ENCODE measurements at places on chromosomes 12 and 14.

- no peak for DNase-seq
Observed at GRCh38 chr12:119202544-119202943, 23.8 kb downstream of the HSPB8 start.

GRCh38 chr12:51809193-51809592 is 39.3 kb downstream of the FIGNL2 start:
- no peak for DNase-seq

- no peak for DNase-seq
Observed at GRCh38 chr12:85720308-85721033, 115.7 kb downstream of the RASSF9 start.

GRCh38 chr14:88092529-88092928 is 87.6 kb downstream of the GPR65 start:
- no peak for DNase-seq

DNA sequence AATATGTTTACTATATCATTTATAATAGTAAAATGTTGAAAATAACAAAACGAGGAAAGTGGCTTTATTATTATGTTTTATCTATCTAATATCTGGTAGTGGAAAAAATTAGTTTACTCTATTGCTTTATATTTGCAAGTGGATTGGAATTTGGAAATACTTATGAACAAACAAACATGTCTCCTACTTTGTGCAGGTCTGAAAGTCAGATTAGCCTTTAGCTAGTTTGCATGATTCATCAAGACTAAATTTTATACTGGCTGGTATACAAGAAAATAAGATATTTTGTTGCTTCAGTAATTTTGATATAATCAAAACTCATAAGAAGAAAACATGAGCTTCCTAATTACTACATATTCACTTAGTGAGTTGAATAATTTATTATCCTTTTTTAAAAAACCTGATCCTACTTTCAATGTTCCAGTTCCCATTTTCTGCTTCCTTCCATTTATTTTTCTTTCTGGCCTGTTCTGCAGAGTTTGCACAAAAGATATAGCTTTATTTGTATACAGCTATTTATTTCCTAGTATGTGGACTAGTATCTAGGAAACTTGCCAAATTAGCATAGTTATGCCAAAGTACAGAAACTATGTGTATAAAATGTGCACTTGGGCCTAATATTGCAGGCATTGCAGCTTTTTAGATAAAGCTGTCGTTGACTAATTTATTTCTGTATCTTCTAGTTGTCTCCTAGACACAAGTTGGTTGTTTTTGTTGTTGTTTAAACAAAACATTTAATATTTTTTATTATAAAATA is 122.0 kb downstream of the AKAP6 start:
- DNase-seq, result peak; percentile 77

DNA sequence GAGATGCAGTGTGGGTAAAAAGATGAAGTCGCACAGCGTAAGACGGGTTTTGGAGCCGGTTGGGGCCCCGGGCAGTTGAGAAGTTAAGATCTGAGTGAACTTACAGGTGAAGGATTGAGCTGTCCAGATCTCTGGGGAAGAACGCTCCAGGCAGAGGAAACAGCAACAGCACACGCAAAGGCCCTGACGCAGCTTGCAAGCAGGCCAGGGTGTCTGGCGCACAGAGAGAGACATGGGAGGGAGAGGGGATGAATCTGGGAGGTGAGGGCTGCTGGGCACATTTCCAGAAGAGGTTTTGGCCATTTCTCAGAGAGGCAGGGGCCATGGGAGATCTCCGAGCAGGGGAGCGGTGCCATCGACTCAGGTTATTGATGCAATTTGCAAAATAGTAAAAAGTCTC is 31.0 kb downstream of the MYL2 start:
- DNase-seq, result no peak

GRCh38 chr12:20451761-20452160 is 83.4 kb downstream of the PDE3A start:
- DNase-seq, result no peak

DNA sequence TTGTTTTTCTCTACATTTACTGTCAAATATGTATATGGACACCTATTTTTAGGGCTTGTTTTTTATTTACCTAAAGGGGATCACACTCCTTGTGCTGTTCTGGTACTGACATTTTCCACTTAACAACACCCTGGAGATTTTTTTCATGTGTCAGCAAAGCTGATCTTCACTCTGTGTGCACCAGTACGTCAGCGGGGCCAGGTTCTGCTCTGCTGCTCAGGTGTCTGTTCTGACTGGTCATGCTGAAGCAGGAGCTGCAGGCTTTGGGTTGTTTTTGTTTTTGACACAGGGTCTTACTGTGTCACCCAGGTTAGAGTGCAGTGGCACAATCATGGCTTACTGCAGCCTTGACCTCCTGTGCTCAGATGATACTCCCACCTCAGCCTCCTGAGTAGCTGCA is 81.9 kb upstream of the CCND2 start:
- no peak for DNase-seq

DNA sequence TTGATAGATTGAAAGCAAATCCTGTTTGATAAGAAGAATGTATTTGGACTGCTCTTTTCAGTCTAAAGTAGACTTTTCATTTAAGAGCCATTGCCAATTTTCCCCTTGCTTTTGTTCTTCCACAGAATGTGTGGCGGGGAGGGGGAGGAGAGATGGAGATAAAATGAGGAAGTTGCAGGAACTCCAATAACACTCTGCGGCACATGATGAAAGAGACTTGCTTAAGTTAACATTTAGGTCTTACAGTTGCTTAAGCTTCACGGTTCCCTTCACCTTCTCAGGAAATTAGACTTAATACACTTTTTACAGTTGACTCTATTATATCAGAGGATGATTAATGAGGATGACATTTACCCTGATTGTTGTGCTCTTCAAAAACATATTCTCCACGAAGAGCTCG is 537.3 kb downstream of the TMTC2 start:
- DNase-seq, result no peak

GRCh38 chr14:100445436-100446088 is 122.4 kb downstream of the SLC25A47 start:
- no peak for DNase-seq

GRCh38 chr12:118055144-118055557 is 5.8 kb downstream of the WSB2 start:
- DNase-seq, result no peak

DNA sequence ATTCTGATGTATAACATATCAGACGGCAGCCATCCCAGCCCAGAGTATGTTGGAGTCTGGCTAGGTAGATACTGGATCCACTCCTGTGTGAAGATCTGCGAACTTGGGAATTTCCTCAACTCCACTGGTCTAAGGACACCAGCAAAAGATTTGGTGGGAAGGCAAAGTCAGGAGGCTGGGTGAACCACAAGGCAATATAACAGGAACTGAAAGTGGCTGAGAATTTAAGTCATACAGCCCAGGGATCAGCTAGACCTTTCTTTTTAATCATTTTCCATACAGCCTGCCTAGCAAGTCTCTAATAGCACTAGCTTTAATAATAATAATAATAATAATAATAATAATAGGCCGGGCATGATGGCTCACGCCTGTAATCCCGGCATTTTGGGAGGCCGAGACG is 34.8 kb downstream of the BRAP start:
- DNase-seq, result no peak

GRCh38 chr14:89720076-89720687 is 234.3 kb downstream of the EFCAB11 start:
- no peak for DNase-seq

- DNase-seq, result no peak
Observed at GRCh38 chr12:128856035-128856790, 2.9 kb downstream of the GLT1D1 start.

DNA sequence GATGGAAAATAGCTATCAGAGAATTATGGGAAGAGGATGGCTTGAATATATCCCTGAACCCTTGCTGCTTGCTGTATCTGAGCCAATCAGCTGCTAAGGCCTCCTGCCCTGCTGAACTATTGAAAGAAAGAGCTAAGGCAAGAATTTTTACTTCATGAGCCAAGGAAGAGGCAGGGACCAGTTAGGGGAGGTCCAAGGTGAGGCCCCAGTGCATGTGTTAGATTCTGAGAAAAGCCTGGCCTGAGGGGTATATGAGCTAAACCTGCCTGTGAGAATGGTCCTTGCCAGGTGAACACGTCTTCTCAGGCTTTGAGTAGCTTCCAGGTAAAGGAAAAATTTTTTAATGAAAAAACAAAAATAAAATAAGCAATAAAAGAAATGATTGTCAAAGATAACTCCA is 218.0 kb downstream of the SYT1 start:
- DNase-seq, result no peak

GRCh38 chr12:120538281-120539156 is 4.4 kb downstream of the RNF10 start:
- no peak for DNase-seq

DNA sequence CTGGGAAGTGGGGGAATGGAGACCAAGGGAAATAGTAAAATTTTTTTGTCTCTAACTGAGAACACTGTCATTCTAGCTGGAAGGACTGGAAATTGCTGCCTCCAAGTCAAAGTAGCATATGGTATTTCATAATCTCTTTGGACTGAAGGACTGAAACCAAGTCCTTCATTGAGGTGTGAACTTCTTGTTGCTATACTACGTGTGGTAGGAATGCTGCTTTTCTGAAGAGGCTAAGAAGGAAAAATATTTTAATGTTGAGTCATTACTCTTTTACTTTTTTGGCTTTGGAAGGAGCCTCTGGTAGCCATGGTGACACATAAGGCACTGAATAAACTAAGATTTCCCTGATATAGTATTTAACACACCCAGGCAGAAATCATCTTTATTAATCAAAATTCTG is 465.4 kb downstream of the NPAS3 start:
- DNase-seq, result peak; percentile 32

- DNase-seq, result no peak
Observed at GRCh38 chr12:58801986-58802385, 118.3 kb downstream of the LRIG3 start.

- no peak for DNase-seq
Observed at GRCh38 chr12:67506739-67507138, 141.8 kb upstream of the DYRK2 start.

- no peak for DNase-seq
Observed at GRCh38 chr14:65433157-65433556, 20.6 kb downstream of the FUT8 start.

DNA sequence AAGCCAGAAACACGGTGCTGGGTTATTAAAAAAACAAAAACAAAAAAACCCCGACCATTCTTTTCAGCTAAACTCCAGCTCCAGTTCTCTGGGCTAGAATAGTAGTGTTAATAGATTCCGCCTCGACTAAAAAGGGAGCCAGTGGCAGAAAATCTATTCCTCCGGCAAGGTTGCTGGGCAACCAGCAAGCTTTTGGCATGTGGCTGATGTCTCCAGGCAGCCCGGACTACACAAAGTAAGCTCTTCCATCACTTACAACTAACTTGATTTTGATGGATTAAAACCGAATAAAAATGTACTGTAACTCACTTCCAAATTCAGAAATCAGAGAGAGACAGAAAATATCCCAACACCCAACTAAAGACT is 126.4 kb upstream of the FOXN3 start:
- no peak for DNase-seq
